Lower leg skin (tissue), 4 donors: ENCODE measurements at places on chromosomes 6 and 20.

DNA sequence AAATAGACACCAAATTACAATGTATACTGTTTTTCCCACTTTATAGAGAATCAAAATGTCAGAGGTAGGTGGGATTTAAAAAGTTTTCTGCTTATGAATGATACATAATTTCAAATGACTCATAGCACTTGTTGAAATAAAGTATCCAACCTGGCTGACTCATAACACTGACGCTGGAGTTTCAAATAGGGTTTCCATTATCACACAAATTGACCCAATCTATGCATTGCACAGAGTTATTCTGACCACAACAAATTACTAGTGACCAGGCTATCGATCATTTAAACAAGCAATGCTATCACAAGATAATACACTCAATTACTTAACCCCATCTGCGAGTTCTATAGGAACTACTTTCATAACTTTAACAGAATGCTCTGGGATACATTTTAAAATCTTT is 31.9 kb upstream of the PRELID3B start:
- DNase-seq: no peak

GRCh38 chr20:48360342-48360975 is 467.3 kb downstream of the PREX1 start:
- no peak for DNase-seq

GRCh38 chr20:57205606-57206219 is 60.7 kb downstream of the BMP7 start:
- no peak for DNase-seq

- DNase-seq: no peak
Measured at GRCh38 chr6:3847521-3847920, 1.7 kb upstream of the FAM50B start.

GRCh38 chr6:90350689-90351554 is 54.3 kb upstream of the BACH2 start:
- DNase-seq: no peak

GRCh38 chr6:30763155-30763617 is 18.8 kb upstream of the IER3 start:
- no peak for DNase-seq

- DNase-seq: no peak
Measured at GRCh38 chr6:123925842-123926399, 122.3 kb downstream of the NKAIN2 start.

DNA sequence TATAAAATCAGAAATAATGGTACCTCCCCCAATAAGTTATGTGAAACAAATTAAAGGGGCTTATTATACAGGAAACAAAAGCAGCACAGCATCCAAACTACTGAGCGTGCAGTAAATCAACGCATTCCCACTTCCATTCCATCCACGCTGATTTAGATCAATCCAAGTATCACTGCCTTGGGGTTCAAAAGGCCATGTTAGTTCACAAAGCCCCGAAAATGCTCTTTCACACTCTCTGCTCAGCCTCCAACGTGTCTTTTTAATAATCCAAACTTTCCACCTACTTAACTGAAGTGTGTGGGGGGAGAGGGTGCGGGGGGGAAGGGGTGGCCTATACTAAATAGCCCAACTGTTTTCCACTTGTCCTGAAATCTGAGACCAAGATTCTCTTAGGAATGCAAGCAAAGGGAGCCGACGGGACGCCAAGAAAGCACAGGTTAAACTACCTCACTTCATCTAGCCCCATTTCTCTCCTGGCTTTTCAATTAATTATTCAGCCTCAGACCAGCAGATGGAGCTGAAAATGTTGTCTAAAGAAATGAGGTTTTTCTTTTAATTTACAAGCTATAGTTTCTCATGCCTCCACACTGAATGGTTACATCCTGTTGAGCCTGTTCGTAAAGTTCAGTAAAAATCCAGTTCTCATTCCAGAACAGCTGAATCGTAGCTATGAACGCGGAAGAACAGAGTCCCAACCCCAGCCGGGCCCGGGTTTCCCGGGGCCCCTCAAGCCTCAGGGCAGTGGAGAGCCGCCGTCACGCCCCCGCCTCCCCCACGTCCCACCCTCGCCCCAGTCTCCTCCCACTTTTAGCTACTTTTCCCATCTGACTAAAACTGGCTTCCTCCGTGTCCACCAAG is 1.0 kb upstream of the NXT1 start:
- peak; percentile 84 for DNase-seq

GRCh38 chr6:122322824-122323223 is 76.6 kb upstream of the HSF2 start:
- no peak for DNase-seq

- no peak for DNase-seq
Measured at GRCh38 chr20:61442075-61442670, 190.1 kb downstream of the CDH4 start.

DNA sequence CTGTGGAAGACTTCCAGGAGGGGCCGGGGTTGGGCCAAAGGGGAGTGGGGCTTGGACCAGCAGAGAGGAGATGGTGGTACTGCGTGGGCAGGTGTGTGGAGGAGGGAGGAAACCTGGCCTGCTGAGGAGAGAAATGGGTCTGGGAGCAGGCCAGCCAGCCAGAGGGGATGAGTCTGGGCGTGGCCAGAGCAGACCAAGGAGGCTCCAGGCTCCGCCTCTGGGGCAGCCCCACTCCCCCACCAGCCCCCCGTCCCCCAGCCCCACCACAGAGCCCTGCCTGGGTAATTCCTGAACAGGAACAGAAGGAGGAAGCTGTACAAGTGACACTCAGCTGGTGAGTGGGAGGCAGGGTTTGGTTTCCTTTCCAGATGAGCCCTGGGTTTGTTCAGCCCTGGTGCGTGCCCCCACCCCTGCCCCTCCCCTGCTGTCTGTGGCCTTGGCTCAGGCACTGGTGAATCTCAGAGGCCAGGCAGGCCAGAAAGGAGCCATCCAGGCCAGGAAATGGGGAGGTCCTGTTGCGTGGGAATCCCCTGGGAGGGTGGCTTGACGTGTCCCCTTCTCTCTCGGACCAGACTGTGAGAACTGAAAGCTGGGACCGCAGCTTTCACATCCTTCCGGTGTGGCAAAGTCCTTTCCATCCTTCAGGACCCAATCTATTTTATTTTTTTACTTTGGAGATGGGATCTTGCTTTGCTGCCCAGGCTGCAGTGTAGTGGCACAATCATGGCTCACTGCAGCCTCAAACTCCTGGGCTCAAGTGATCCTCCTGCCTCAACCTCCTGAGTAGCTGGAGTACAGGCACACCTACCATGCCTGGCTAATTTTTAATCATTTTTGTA is 9.4 kb upstream of the SRC start:
- DNase-seq: peak; percentile 62

GRCh38 chr6:8513174-8513573 is 77.8 kb upstream of the SLC35B3 start:
- no peak for DNase-seq

GRCh38 chr6:1789092-1789491 is 179.4 kb downstream of the FOXC1 start:
- no peak for DNase-seq
